ENCODE measurements at places on chromosomes 6 and 20.
A peak's percentile ranks its signal among the peaks of the same experiment; 100 is the strongest.

DNA sequence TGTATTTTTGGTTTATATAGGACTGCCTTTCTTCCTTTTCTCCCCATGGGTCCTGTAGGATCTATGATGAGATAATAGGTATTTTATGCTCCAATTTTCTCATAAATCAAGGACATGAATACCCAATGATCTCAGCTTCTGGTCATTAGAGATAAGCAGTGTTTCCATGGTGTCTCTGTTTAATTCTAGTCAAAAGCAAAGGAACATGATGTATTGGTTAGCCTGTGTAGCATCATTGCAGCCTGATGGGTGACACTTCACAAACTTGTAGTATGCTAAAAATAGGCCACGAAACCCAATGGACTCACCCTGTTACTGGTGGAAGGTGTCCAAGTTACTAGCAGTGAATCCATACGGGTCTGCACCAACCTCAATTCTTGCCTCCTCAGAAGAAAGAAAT lies 116.2 kb upstream of the SNX9 start:
- no peak for DNase-seq

DNA sequence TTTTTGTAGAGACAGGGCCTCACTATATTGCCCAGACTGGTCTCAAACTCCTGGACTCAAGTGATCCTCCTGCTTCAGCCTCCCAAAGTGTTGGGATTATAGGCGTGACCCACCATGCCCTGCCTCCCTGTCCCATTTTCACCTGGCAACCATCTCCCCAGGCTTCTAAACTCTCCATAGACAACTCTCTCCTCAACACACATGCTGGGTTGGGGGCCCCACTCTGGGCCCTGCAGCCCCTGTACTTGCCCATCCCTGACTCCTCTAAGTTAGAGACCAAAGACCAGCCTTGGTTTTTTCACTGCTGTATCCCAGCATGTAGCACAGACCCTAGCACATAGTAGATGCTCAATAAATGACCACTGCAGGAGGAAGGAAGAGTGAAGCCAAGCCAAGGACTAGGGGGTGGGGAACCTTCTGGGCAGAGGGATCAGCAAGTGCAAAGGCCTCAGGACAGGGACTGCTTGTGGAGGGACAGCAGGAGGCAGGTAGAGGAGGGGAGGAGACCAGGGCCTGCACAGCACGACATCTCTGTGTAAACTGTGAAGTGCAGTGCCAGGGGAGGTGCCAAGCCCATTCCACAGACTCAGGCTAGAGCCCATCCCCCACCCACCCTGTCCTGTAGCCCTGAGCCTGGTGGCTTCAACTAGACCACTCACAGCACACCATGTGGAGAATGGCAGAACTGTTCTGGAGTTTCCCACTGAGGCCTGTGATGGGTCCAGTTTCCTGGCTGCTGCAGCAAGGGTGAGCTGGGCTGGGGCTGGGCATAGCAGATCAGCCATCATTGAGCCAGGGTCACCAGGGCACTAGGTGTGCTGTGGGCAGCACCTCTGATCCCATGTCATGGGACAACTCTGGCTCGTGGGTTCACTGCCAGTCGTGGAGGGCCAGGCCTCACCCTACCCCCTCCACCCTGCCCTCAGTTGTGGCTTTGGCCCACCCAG lies 3.4 kb upstream of the SRC start:
- DNase-seq: no peak

DNA sequence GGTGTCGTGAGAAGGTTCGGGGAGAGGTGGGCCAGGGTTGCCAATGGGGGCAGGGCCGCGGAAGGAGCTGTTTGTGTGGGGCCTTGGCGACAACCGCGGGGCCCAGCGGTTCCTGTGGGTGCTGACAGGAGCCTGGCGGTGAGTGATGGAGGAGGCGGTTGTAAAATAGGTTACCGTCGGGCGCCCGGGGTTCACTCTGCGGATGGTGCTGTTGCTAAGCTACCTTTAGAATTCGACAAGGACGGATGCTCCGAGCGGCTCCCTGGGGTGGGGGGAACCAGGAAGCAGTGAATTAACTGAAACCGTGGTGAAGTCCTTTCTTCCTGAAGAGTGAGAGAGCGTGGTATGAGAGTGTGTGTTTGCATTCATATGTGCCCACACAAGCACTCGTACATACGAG lies 61.7 kb downstream of the CDH22 start:
- DNase-seq: peak; percentile 6

- DNase-seq: no peak
Measured at GRCh38 chr6:108921547-108922361, 73.5 kb downstream of the ARMC2 start.

GRCh38 chr20:51396365-51396909 lies 146.1 kb downstream of the NFATC2 start:
- no peak for DNase-seq

DNA sequence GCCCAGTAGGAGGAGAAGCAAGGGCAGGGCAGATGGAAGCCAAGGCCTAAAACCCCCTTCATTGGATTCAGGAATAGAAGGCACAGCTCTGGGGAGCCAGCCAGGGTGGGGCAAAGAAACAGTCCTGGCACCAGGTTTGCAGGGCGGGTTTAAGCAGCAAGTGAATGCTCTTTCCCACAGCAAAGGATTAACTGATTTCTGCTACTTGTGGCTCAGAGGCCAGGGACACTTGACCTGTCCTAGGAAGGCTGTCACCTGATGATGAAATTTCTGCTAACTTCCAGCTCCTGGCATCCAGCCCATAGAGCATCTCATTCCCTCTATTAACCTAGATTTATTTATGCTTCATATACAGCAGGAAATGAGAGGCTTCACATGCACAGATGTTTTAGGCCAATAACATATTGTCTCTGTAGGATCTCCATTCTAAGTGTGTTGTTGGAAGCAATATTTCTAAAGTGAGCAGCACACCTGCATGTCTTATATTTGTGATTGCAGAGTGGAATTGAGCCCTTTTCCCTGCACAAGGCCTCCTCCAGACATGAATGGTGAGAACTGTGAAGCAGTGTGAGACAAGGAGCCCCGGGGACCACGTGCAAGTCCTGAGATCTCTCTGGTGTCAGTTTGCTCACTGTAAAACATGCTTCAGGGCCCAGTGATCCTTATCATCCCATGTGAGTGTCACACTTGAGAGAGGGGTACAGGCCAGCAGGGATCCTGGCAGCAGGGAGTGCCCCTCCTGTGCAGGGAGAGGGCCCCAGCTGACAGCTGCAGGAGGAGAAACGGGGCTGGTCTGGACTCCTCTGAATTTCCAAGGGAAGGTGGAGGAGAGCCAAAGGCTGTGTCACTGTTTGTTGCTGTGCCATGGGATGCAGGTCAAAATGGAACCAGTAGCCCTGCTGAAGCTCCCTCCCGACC lies 41.1 kb upstream of the CST5 start:
- DNase-seq: no peak

GRCh38 chr20:19835533-19836222 lies 77.6 kb downstream of the RIN2 start:
- no peak for DNase-seq

DNA sequence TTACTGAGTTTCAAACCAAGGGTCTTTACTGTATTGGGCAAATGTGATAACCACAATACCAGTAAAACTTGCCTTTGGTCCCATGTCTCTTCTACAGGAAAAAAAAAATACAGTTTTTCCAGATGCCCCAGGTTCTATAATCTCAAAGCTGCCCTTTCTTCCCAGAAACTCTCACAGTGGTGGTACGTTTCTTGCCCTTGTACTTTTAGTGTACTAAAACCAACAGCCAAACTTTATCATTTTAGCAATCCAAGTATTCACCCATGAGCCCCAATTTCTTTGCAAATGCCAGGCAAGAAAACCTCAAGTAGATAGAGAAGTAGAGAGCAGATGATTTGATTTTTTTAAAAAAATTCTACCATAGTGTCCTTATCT lies 157.8 kb downstream of the OR2B2 start:
- DNase-seq: no peak

- DNase-seq: no peak
Measured at GRCh38 chr6:31879143-31879542, 346 bp upstream of the SLC44A4 start.

DNA sequence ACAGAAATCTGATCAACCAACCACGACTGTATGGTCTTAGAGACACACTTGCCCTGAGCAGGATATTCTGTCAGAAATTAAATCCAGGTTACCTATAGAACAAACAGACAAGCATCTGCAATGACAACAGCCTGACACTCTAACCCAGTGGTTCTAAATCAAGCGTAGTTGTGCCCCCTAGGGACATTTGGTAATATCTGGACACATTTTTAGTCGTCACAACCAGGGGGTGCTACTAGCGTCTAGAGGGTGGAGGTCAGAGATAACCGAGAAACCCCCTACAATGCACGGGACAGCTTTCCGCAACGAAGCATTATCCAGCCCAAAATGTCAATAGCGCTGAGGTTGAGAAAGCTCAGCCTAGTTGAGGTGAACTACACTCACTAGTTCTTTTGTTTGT lies 32.3 kb downstream of the ID4 start:
- DNase-seq: no peak

DNA sequence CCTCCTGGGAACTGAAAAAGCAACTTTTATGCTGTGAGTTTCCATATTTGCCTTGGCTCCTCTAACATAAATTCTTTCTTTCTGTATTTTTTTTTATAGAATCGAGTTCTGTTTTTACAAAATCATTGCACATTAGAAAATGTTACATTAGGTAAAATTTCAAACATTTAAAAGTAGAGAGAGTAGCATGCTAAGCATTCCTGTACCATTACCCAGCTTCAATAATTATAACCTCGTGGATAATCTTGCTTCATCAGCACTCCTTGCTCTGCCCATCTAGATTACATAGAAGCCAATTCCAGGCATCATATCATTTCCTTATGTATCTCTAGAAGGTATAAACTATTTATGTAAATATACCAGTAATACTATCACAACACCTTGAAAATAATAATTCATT lies 15.4 kb upstream of the FBXO30 start:
- no peak for DNase-seq
